ENCODE measurements at places on chromosomes 5 and 9.

- no peak for DNase-seq
These were observed 167.4 kb downstream of the ZDHHC21 start for GRCh38 chr9:14525856-14526255.

- no peak for DNase-seq
These were observed 5.1 kb downstream of the RNF14 start for GRCh38 chr5:141973871-141974595.

DNA sequence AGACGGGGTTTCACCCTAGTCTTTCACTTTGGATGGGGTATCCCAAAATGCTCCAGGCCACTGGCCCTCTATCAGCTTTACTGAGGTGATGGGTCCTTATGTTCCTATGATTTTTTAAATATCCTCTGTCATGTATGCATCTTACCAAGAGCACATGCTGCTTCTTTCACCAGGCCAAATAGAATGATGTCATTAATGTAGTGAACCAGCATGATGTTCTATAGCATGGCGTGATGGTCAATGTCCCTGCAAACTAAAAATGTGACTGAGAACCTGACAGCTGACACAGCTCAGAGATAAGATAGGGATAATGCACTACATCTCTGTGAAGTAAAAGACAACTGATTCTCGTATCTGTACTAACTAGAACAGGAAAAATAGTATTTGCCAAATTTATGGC, 103.6 kb downstream of the SLC1A3 start:
- no peak for DNase-seq

DNA sequence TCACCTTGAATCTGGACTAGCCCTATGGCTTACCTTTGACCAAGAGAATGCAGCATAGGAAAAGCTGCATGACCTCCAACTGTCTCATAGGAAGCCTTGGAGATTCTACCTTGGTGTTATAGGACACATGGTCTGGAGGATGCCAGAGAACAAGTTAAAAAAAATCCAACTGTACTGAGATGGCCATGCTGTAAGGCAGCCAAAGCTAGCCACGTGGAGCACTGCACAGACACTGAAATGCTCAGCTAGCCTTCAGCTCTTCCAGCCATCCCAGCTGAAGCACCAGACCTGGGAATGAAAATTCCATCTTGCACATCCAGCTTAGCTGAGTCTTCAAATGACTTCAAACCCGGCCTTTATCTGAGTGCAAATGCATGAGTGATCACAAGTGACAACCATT, 6.0 kb upstream of the GRAMD2B start:
- DNase-seq: no peak

DNA sequence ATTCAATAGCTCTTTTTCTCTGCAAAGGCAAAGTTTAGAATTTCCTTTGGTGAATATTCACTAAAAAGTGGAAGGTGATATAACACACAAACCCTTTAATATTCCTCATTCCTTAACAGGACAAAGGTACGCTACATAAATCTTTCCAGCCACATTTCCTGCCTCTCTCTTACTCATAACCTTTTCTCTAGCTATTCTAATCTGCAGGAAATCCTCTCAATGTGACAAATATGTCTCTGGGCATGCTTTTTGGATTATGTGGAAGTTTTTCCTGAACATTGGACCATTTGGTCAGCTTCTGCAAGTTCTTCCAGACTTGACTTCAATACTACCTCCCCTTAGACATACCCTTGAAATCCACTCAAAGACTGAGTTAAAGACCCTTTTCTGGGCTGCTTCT, 186.3 kb upstream of the TUSC1 start:
- no peak for DNase-seq

- no peak for DNase-seq
These were observed 13.5 kb upstream of the RALGDS start for GRCh38 chr9:133134388-133135145.

GRCh38 chr9:2560180-2560579, 61.4 kb upstream of the VLDLR start:
- no peak for DNase-seq

DNA sequence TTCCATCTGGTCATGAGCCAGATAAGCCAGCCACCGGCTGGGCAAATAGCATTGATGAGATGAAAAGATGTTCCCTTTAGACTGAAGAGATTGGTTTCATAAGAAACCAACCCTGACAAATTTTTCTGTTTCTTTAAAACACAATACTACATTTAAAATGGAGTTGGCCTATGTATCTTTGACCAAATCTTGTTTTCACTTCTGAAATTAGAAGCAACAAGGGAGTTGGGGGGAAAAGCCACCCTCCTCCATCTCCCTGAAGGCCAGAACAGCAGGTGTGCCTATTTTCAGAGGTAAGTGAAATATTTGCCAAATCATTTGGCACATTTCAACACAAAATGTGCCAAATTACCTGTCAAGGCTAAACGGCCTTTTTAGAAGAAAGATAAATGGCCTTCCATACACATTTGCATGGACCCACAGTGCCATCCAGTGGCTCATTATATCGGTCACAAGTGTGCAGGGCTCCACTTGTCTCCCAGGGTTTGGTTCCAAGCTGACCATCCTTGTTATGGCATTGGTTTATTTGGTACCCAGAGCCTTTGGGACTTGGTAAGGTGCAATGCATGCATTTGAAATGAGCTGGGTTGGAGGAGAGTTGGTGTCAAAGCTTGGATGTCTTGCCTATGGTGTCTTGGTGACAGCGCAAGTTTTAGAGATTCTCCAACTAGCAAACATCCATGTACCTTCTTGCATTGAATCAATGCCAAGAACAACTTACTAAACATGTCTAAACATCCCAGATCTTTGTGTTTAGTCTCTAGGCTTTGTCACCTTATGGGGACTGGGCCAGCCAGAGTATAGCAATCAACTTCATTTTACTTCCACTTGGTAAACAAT, 372.0 kb upstream of the KIF2A start:
- no peak for DNase-seq

- no peak for DNase-seq
These were observed 91.1 kb upstream of the RANBP3L start for GRCh38 chr5:36392818-36393217.

DNA sequence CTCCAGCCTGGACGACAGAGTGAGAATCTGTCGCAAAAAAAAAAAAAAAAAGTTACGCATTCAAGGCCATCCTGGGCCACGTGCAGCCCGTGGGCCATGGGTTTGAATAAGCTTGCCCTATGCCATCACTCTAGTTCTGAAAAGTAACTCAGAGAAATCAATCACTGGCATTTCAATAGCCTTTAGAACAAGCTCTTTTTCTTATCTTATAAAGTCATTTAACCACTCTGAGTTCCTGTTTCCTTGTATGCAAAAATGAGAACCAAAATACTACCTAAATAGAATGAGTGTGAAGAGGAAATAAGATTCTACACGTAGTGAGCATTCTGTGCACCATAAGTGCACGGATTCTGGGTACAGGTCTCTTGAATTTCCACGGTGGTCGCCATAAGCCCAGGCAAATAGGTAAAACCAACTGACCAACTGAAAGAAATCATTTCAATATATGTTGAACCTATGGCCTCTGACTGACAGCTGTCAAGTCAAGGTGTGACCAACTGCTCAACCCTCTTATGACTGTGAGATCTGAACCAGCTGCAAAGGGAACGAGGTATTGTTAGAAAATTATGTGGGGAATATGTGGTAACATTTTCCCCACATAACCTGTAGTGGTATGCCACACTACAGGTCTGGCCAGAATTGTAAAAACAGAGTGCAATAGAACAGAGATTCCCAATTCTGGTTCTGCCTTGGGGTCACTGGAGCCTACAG, 143.9 kb upstream of the LHFPL2 start:
- no peak for DNase-seq

GRCh38 chr9:37778534-37778933, 6.3 kb downstream of the EXOSC3 start:
- DNase-seq: no peak

- DNase-seq: no peak
These were observed 543 bp upstream of the ANKRD33B start for GRCh38 chr5:10563110-10563944.

GRCh38 chr5:174523311-174524071, 200.9 kb upstream of the MSX2 start:
- no peak for DNase-seq

GRCh38 chr5:96752341-96753016, 55.3 kb downstream of the ERAP1 start:
- no peak for DNase-seq

DNA sequence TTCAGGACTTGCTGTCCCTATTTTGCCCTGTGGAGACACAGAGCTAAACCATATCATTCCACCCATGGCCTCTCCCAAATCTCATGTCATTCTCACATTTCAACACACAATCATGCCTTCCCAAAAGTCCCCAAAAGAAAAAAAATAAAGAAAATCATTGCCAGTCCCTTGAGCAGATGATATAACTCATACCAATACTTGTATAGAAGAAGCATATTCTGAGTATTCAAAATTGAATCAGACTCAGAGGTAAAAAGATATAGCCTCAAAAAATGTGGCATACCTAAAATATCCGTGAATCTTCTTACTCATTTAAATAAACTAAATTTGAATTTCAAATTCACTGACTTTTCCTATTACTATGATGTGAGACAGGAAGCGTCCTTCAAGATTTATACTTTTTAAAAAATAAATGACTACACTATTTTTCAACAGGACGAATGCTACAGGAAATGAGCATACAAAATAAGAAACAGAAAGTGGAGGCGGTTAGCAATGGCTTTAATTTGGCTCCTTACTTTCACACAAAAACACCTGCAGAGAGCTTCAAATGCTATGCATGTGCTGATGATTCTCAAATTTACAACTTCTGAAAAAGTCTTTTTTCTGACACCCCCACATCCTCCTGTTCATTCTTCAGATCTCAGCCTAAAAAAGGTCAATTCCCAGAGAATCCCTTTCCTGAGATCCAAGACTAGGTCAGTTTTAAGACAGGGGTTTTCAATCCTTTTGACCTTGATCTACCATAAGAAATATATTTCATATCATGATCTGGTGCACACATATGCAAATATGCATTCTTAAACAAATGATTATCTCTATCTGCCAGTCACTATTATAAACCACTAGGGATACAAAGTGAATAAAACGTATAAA, 39.6 kb upstream of the DMXL1 start:
- no peak for DNase-seq

GRCh38 chr9:8895861-8896224, 1096.3 kb upstream of the DMAC1 start:
- no peak for DNase-seq

DNA sequence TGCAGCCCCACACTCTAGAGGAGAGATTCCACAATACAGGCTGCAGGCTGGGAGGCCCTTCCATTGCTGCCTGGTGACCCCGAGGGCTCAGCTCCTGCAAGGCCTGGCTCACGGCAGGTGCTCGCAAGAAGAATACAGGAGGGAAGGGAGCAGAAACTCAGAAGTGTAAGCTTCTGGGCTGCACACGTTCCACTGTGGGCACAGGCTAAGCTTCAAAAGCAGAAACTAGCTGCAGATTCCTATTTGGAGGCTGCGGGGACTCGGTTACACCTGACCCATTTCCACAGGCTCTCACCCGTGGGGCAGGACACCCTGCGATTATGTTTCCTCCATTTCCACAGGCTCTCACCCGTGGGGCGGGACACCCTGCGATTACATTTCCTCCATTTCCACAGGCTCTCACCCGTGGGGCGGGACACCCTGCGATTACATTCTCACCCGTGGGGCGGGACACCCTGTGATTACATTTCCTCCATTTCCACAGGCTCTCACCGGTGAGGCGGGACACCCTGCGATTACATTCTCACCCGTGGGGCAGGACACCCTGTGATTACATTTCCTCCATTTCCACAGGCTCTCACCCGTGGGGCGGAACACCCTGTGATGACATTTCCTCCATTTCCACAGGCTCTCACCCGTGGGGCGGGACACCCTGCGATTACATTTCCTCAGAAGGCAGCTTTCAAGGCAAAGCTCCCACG, 10.3 kb downstream of the LPCAT1 start:
- DNase-seq: no peak

- DNase-seq: no peak
These were observed 29.2 kb upstream of the IL13 start for GRCh38 chr5:132628814-132629213.

DNA sequence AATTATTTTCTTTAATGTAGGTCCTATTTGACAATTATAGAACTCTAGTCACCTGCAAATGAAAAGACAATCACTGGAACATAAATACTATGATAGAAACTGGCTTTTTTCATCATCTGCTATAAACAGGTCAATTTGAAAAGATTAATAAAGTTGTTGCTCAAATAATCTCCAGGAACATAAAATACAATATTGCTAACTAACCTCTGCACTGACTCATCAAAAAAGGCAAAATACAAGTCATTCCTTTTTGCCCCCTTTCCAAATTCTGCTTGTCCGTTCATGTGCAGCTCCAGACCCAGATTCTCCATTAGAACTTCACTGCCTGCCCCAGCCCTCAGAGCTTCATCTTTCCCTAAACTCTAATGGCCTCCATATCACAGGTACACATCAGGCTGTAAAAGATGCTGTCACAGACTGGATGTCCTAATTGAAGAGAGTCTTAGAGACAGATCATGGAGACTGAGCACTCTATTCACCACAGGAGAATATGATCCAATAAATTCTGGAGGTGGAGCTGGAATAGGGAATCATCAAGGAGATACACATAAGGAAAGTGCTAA, 1.6 kb downstream of the DCTN4 start:
- DNase-seq: no peak

DNA sequence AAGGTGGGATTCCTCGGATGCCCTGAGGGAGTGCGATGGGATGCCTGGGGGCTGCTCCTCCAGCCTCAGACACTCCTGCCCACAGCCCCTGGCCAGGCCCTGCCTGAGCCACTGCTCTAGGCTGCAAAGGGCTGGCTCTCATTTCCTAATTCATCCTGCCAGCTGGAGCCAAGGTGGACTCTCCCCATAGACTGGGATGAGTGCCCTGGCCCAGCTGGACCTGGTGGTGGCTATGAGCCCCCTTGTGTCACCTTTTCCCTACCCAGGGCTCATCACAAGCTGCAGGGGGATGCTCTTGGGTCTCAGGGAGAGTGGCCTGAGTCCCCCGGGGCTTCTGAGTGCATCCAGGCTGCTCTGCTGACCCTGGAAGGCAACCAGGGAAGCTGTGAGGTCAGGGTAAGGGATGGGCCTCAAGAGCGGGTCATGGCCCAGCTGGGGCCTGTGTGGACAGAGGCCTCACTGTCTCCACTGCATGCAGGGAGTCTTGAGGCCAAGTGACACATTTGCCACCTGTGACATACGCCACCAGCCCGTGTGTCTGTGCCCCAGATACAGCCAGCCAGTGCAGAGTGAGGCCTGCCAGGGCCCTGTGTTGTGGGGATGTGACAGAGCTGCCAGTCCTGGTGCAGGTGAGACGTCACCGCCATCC, 102.7 kb upstream of the IER5L start:
- peak; percentile 5 for DNase-seq

Measured in GM12892 (cell line).